CD4-positive, alpha-beta T cell treated with Interleukin-17A for 1 hour (primary cell): ENCODE measurements at places on chromosomes 3 and 15.

DNA sequence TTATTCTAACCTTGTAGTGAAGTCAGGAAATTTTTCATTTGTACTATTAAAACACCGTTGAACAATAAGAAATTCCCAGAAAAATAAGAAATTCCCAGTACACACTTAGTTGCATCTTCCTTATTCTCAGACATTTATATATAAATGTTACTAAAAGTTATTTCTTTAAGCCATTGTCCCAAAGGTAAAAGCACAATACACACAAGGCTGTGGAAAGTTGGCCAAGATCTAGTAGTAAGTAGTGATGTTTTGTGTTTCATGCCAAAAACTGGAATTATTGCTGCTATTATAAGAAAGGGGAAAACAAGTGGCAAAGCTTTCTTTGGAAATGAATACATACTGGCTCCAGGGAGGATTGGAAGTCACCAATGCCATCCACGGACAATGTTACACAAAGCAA is 802.5 kb upstream of the DPPA4 start:
- DNase-seq = no peak

DNA sequence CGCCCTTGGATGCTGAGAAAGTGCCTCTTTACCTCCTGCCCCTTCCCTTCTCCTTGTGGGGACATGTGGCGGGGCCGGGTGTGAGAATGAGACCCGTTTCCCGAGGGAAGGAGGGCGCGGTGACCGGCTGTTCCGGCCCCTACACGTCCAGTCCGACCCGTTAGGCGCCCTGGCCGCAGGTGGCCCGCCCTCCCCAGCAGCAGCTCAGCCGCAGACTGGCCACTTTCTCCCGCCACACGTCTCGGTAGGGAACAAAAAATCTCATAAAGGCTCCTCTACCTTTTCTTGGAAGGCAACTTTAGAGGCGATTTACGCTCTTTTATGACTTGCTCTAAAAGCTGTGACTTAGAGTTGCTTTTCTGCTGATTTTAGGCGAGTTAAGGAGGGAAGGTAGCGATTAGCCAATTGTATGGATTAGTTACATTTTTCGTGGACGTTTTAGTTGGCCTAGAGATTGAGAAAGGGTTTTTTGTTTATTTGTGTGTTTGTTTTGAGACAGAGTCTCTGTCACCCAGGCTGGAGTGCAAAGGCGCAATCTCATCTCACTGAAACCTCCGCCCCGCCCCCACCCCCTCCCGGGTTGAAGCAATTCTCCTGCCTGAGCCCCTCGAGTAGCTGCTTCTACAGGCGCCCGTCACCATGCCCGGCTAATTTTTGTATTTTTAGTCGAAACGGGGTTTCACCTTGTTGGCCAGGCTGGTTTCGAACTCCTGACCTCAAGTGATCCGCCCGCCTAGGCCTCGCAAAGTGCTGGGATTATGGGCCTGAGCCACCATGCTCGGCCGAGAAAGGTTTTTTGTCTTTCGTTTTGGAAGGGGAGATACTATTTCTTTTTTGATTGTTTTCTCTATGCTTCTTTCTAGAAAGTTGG is 8.3 kb upstream of the PGPEP1L start:
- no peak for DNase-seq

DNA sequence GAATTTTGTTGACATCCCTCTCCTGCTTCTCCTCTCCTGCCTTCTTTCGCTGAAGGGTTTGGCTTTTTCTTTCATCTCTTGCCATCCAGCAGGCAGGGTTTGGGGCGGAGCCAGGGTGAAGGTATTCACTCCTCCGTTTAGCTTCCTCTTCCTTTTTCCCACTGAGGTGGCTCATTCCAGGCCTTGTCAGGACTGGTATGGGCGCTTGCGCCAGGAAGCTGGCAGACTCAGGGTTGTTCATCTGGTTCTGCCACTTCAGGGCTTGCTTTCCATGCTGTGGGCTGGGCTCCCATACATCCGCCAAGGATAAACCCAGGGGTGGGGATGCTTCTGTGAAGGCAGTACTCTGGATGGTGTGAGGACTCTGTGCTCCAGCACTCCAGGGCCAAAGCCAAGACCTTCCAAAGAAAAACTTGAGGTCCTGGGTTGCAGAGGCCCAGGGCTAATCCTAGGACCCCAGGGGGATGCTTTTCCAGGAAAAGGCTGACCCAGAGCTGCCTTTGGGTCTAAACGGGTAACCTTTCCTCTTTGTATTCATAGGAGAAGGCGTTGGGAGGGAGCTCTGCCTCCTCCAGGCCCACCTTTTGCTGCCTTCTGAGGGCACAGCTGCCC is 7.7 kb upstream of the AMOTL2 start:
- DNase-seq = no peak

DNA sequence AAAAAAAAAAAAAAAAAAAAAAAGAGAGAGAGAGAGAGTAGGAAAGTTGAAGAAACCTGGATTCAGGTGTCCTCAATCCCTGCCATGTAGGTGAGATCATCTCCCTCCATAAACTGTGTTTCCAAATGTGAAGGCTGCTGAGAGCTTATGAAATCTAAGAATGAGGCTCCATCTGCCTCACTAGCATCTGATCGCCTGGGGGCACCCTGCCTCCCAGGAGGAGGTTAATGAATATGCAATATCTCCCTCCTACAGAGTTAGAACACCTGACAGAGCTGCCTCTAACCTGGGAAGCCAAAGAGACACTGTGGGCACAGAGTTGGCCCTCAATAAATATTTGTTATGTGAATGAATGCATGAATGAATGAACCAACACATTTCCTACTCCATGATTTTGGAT is 23.8 kb upstream of the ZNF148 start:
- DNase-seq = no peak

GRCh38 chr3:106610362-106610959 is 741.6 kb upstream of the CBLB start:
- no peak for DNase-seq

DNA sequence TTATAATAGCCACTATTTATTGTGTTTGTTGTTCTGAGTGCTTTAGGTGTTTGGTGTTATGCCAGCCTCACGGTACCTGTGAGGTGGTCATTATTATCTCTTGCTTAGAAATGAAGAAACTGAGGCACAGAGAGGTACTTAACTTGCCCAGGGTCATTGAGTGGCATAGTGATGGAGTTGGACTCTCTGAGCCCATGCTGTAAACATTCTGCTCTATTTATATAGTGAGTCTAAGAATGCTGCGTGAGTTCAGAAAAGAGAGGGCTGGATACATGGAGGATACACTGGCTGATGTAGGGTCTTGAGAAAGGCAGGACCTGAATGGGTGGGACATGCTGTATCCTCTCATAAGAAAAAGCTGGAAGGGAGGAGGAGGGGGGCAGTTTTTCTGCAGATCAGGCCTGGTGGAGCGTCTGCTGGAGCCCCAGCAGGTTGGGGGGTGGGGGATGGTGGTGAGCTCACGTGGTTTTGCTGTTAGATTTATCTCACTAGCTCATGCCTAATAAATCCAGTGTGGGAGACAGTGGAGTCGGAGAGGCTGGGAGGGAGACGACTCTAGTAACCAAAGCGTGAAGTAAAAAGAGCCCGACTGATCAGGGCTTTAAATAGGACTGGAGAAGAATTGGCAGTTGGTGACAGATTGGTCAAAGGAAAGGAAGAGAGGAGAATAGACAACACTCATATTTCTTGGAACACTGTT is 16.0 kb downstream of the MED12L start:
- DNase-seq = no peak

- no peak for DNase-seq
Observed at GRCh38 chr3:174548841-174549623, 310.1 kb upstream of the NAALADL2 start.
